ENCODE measurements at places on chromosomes 11 and 22.
A peak's percentile ranks its signal among the peaks of the same experiment; 100 is the strongest.

- no peak for DNase-seq
These were observed 220.3 kb upstream of the SESN3 start for GRCh38 chr11:95451261-95451660.

- no peak for DNase-seq
These were observed 60.6 kb downstream of the MICAL2 start for GRCh38 chr11:12170984-12171383.

- DNase-seq: peak; percentile 49
These were observed 12.6 kb downstream of the ZDHHC5 start for GRCh38 chr11:57680552-57680874.

GRCh38 chr11:70623906-70624597 is 225.7 kb downstream of the CTTN start:
- no peak for DNase-seq

DNA sequence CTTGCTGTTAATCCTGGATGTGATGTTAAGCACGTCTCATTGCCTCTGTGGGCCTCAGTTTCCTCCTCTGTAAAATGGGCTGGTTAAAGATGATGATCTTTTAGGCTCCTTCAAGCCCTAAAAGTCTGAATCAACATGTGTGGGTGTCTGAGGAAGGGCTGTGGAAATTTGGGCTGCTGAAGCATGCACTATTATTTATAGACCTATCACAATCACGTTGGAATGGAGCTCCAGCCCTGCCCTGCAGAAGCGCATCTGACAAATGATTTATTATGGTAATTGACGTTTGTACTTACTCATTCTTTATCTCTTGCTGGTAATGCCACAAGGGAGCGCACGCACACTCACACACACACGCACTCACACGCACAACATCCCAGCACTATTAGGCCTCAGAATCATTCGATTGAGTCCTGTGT is 20.4 kb downstream of the P2RX3 start:
- DNase-seq: peak; percentile 24

DNA sequence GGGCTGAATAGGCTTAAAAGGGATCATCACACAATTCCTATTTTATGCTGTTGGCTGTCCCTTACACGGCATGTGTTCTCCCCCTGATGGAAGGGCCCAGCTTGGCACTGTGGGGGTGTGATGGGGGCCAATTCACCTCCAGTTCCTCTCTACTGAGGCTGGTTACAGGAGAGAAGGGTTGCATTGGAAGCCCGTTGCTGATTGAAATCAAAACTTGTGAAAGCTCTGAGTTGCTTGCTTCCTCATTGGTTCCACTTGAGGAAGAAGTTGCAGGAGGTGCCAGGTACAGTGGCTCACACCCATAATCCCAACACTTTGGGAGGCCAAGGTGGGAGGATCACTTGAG is 13.3 kb upstream of the PRG2 start:
- DNase-seq: peak; percentile 61

GRCh38 chr22:29715240-29715639 is 4.6 kb upstream of the CABP7 start:
- no peak for DNase-seq

GRCh38 chr22:49899530-49899929 is 18.7 kb downstream of the ALG12 start:
- peak; percentile 32 for DNase-seq

DNA sequence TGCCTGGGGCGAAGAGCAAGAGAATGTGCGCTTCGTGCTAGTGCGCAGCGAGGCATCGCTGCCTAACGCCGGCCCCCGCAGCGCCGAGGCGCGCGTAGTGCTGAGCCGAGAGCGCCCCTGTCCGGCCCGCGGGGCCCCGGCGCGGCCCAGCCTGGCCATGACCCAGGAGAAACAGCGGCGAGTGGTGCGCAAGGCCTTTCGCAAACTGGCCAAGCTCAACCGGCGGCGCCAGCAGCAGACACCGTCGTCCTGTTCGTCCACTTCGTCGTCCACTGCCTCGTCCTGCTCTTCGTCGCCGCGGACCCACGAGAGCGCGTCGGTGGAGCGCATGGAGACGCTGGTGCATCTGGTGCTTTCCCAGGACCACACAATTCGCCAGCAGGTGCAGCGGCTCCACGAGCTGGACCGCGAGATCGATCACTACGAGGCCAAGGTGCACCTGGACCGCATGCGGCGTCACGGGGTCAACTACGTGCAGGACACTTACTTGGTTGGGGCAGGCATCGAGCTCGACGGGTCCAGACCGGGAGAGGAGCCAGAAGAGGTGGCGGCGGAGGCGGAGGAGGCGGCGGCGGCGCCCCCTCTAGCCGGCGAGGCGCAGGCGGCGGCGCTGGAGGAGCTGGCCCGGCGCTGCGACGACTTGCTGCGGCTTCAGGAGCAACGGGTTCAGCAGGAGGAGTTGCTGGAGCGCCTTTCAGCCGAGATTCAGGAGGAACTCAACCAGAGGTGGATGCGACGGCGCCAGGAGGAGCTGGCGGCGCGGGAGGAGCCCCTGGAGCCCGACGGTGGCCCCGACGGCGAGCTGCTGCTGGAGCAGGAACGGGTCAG is 1.0 kb downstream of the RASSF10 start:
- no peak for DNase-seq

- no peak for DNase-seq
These were observed 330.8 kb upstream of the MTNR1B start for GRCh38 chr11:92638678-92639077.

- DNase-seq: no peak
These were observed 59.6 kb downstream of the HIRA start for GRCh38 chr22:19371893-19372292.

DNA sequence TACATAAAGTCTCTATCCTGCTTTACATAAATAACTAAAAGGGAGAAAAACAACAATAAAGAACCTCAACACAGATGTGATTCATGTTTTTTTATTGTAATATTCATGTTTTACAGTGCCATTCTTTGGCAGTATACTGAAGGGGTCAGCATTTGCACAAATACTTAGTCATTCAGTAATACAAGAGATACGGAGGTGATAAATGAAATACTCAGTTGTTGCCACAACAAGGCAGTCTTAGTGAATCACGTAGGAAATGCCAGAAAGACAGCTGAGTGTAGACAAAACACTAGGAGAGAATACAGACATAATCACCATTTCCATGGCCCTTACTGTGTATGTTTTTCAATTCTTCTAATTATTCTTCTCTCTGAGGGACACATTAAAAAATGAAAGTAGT is 910.4 kb downstream of the METTL15 start:
- no peak for DNase-seq

- peak; percentile 46 for DNase-seq
These were observed 22.6 kb downstream of the MOV10L1 start for GRCh38 chr22:50112151-50113118.

DNA sequence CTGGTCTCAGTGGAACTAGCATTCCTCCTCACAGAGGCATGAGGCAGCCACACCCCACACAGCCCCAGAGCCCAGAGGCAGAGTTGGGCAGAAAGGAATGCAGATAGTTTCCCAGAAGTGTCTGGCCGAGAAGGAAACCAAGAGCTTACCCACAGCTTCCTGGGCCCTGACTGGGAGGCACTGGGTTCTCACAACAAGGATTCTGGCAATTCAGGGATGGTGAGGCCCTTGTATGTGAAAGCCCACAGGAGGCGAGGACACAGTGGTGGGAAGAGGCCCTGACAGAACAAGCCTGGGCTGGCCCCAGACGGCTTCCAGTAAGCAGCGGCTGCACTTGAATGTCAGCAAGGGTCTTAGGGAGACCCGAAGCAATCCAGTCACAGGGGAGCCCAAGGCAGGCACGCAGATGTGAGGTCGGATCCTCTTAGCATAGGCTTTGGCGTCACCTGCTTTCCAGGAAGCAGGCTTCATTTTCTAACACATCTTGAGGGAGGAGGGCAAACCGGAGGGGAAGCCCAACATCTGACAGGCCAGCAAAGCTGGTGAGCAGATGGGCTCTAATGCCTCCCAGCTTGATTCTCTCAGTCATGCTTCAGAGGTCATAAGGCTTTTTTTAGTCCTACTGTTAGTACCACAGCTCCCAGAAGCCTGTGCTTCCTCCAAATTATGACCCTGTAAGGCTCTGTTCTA is 78.3 kb upstream of the AKIP1 start:
- no peak for DNase-seq

- no peak for DNase-seq
These were observed 6.9 kb downstream of the ARVCF start for GRCh38 chr22:20009582-20010306.

- DNase-seq: peak; percentile 15
These were observed 37.4 kb downstream of the CEP57 start for GRCh38 chr11:95827696-95828095.

- no peak for DNase-seq
These were observed 15.4 kb upstream of the GDPD4 start for GRCh38 chr11:77316733-77317342.

DNA sequence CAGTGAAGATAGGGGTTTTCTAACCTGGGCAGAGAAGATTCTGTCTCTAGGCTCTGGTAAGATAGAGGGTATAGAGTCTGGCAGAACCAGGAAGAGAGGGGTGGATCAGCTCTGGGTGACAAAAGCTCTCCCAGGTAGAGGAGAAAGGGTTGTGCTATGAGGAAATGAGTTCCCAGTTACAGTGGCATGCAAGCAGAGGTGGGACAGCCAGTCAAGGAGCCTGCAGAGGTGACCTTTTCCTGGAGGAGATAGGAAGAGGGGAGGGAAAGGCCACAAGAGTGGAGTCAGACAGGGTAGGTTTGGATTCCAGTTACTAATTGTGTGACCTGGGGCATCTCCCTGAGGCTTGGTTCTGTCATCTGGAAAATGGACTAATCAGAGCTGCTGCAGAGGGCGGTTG is 3.4 kb upstream of the CAPN5 start:
- no peak for DNase-seq

GRCh38 chr22:38271927-38272372 is 860 bp downstream of the TMEM184B start:
- no peak for DNase-seq

GRCh38 chr11:64656862-64657261 is 65.8 kb downstream of the SLC22A12 start:
- no peak for DNase-seq

DNA sequence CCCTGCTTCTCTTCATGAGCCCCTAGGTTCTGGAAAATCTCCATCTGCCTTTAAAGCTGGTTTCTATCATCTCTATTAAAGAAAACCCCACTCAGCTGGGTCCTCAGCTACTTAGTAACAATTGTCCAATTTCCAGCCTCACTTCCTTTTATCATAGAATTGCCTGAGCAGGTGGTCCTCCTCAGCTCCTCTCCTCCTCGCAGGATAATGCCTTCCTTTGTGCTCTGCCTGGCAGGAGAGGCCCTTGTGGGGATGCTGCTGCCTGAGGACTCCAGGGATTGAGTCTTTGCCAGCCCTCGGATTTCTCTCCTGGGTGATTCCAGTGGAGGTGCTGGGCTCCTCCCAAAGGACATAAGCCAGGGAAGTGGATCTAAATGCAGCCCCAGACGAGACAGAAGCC is 448.3 kb downstream of the INSC start:
- DNase-seq: no peak

DNA sequence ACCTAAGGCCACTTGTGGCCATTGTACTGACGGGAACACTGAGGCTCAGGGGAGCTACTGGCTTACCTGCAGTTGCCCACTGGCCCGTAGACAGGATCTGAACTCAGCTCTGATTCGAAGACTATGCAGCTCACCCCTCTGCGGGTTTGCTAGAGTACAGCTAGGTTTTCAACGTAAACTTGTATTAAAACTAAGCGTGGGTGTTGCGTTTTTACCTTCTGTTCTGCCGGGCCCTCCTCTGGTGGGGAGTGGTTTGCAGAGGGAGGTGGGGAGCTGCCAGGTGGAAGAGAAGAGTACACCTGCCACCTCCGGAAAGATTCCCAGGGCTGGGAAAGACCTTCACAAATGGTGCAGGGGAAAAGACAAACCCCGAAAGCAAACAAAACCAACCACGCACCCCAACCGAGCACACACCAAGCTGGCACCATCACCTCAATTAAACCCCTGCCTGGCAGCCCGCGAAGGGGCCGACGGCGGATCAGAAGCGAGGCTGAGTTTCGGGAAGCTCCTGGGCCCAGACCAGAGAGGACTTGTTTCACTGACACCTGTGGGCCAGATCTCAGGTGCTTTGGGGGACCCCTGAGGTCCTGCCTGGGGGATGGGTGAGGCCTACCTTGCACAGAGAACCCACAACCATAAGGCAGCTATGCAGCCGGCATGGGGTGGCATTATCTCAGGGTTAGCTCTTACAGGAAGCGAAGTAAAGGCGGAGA is 37.7 kb downstream of the SHISAL1 start:
- no peak for DNase-seq

- peak; percentile 87 for DNase-seq
These were observed 202.5 kb upstream of the CADM1 start for GRCh38 chr11:115706626-115707135.

GRCh38 chr11:12426176-12426575 is 48.8 kb downstream of the PARVA start:
- no peak for DNase-seq

GRCh38 chr22:49800408-49801238 is 27.1 kb downstream of the BRD1 start:
- DNase-seq: no peak

- no peak for DNase-seq
These were observed 7.8 kb downstream of the RPS6KA4 start for GRCh38 chr11:64366751-64367150.

DNA sequence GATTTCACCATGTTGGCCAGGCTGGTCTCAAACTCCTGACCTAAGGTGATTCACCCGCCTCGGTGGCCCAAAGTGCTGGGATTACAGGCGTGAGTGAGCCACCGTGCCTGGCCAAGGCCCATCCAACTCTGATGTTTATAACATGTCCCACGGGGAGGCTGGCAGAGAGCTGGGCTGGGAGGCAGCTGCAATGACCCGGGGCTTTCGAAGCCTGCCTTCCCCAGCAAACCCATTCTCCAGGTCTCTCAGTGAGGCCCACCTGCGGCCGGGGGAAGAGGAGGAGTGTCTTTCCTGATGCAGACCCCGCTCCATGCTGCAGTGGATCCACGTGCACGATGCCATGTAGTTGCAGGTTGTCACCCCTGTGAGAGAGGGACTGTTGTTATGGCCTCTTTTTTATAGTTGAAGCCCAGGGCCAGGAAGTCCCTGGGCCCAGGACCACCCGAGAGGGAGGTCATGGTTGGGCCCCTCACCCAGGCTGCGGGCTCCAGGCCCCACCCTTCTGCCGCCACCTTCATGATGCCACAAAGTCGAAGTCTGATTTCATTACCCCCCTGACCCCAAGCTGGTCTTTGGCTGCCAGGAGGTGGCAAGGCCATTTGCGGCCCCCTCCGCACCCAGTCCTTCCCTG is 38.3 kb downstream of the KCNJ4 start:
- no peak for DNase-seq

DNA sequence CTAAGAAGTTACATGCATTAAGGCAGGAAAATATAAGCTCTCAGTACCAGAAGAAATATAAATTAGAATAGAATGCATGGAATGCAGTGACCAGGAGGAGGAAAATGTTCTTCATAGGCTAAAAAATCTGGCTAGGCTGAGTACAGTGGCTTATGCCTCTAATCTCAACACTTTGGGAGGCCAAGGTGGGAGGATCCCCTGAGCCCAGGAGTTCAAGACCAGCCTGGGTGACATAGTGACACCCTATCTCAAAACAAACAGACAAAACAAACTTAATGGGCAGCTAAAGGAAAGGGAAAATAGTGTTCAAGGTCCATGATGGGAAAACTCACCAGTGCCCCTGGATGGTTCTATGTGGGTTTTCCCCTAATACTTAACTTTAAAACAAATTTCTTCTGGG is 78.3 kb upstream of the RASSF10 start:
- no peak for DNase-seq
